ENCODE measurements at places on chromosomes 6 and 20.

DNA sequence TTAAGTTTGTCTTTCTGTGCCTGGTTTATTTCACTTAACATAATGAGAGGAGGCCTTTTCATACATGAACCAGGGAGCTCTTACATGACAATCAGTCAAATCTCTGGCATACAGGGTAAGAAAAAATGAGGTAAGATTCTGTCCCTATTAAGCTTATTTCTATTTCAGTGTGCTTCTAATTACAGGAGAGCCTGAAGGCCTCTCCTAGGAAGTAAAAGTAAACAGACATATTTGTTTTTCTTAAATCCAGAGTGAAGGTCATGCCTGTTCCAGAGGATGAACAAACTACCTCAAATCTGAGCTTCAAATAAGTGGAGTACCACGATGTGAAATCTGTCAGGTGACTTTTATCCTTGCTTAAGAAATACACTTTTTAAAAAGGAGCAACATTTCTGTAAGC, 72.6 kb downstream of the POPDC3 start:
- no peak for DNase-seq

- no peak for DNase-seq
Measured at GRCh38 chr6:43215066-43215465, 14.2 kb downstream of the DNPH1 start.

DNA sequence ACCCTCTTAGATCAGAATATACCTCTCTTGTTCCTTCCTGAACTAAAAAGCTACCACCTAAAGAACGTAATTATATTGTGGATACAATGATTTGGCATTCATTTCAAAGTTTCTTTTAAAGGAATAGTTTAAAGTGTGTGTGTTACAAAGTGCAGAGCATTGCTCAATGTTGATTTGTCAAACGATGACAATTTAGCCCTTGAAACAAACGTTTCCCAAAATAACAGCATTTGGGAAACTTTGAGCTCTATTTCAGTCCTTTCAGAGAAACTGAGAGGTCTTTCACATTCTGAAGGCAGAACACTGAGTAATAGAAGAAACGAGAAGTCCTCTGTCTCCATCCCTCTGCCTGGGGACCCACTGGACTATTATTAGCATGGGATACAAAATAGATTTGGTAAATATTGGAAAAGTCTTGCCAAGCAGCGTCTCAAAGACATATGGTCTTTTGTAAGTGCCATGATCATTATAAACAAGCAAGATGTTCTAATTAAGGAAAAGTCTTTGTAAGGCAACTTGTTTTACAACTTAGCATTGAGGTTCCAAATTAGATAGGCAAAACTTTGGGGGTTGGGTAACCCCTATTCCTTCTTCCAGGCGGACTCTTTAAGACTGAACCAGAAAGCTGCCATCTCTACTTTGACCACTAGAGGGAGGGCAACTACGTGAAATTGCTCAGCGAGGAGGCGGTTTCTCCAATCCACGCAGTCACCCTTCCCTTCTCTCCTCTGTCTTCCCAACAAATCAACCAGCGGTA, 208.8 kb downstream of the RNF144B start:
- DNase-seq = no peak

- DNase-seq = no peak
Measured at GRCh38 chr6:17015551-17016381, 86.1 kb upstream of the STMND1 start.

- DNase-seq = no peak
Measured at GRCh38 chr6:91340896-91341395, 754.1 kb upstream of the MAP3K7 start.

DNA sequence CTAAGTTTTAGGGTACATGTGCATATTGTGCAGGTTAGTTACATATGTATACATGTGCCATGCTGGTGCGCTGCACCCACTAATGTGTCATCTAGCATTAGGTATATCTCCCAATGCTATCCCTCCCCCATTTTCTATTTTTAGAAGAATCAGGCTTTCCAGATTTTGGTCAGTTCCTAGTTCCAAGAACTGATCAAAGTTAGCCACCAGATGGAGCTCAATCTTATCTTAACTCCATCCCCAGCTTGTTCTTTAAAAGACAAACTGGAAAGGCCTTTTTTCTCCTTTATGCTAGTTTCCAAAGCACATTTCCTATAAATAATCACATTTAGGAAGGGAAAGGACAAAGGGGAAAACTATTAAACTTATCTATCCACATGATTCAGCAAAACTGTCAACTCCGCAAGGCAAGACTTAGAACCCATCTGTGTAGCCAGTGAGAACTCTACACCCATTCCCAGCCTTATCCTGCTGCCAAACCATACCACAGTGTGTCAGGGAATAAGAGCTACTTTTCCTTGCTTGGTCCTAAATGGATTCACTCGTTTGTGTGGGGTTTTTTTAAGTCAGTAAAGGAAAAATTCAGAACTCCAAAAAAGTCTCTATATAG, 22.8 kb upstream of the KHDC1 start:
- no peak for DNase-seq

DNA sequence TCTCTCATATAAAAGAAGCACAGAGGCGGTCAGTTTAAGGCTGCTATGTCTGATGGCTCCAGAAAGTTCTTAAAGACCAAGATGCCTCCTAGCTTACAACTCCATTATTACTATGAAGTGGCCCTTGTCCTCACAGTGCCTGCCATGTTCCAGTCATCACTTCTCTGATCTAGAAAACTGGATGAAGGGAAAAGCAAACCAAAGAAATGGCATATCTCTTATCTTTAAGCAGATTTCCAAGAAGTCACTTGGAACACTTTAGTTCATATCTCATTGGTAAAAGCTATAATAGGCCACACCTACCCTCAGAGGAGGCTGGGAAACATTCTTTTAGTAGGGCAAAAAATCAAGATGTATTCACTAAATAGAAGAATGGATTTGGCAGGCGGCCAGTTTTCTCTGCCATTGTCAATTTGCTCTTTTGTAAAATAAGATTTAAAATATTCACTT, 289.6 kb downstream of the TBC1D7 start:
- no peak for DNase-seq

GRCh38 chr6:158472447-158472846, 87.4 kb upstream of the TMEM181 start:
- DNase-seq = no peak

Data from cortex of kidney (tissue), 1 donor.